Activated naive CD4-positive, alpha-beta T cell (primary cell): ENCODE measurements at places on chromosomes 5 and 9.
A peak's percentile ranks its signal among the peaks of the same experiment; 100 is the strongest.

- no peak for DNase-seq
These were observed 39.7 kb downstream of the PCDH1 start for GRCh38 chr5:141838326-141839014.

GRCh38 chr9:136522314-136523237, 23.3 kb downstream of the NOTCH1 start:
- DNase-seq, result no peak

GRCh38 chr5:166499447-166500240, 1791.8 kb upstream of the WWC1 start:
- DNase-seq, result no peak

GRCh38 chr5:56251918-56252553, 18.9 kb upstream of the ANKRD55 start:
- no peak for DNase-seq

DNA sequence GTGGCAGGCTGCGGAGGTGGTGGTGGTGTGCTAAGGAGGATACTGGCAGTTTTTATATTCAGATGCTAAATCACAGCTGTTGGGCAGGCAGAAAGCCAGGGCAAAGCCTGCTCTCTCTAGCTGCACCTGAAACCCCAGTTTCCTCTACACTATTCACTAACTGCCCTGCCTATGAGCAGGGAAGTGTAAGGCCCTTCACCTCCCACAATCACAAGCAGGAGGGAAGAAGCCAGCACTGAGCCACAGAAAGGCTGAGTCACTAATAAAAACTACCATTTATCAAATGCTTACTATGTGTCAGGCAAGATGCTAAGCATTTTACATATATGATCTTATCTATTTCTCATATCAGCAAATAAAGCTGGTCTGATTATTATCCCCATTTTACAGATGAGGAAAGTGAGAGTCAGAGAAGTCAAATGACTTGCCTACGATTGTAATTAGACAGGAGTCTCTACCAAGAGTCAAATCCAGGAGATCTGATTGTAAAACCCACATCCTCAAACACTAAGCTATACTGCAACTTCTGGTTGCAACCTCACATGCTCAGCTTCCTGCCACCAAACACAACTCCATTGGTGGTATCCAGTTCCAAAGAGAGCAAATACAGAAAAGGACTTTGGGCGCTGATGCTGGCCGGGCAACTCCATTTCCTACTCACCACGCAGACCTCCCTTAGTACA, 17.7 kb upstream of the IL6ST start:
- DNase-seq, result peak; percentile 7

GRCh38 chr5:179762781-179763176, 30.2 kb downstream of the MAML1 start:
- no peak for DNase-seq

DNA sequence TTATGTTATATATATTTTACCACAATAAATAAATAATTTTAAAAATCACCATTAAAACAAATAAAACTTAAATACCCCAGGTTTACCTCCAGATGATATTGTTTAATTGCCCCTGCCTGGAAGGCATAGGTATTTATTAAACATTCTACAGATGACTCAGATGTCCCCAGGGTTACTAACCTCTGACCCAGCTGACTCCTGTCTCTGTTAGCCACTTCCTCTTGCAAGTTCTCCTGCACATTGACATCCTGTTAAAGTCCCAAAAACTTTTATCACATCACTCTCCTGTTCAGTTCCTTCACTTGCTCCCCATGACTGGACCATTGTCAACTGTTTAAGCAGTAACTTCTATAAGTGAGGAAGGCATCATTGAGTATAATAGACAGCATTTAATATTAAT, 37.0 kb upstream of the RAB3C start:
- DNase-seq, result no peak

- DNase-seq, result no peak
These were observed 9.3 kb upstream of the ARAP3 start for GRCh38 chr5:141691286-141691866.

GRCh38 chr5:81400375-81400774, 6.4 kb upstream of the ACOT12 start:
- DNase-seq, result no peak

DNA sequence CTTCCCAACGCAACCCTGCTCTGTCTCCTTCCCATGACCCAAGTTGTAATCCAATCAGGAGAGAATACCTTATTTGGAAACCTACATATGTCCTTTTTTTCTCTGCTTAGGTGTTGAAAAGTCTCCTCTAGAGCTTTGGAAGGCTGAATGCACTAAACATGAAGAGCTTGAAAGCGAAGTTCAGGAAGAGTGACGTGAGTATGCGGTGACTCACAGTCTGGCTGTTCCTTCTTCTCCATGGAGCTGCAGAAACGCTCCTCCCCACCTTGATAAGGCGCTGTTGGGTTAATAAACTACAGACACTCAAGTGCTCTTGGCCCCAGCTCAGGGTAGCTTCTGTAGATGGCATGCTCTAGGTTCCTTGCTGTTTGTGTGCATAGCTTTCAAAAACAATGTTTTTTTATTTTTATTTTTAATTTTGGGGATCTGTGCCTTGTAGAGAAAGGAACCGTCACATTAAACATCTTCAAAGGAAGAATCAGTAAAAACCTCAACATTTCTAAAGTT, 30.7 kb downstream of the RAI14 start:
- no peak for DNase-seq

GRCh38 chr9:134966697-134967546, 49.2 kb upstream of the FCN1 start:
- no peak for DNase-seq

- no peak for DNase-seq
These were observed 11.6 kb downstream of the SKIC3 start for GRCh38 chr5:95543017-95543705.

GRCh38 chr9:16986556-16986955, 116.1 kb upstream of the BNC2 start:
- DNase-seq, result no peak

DNA sequence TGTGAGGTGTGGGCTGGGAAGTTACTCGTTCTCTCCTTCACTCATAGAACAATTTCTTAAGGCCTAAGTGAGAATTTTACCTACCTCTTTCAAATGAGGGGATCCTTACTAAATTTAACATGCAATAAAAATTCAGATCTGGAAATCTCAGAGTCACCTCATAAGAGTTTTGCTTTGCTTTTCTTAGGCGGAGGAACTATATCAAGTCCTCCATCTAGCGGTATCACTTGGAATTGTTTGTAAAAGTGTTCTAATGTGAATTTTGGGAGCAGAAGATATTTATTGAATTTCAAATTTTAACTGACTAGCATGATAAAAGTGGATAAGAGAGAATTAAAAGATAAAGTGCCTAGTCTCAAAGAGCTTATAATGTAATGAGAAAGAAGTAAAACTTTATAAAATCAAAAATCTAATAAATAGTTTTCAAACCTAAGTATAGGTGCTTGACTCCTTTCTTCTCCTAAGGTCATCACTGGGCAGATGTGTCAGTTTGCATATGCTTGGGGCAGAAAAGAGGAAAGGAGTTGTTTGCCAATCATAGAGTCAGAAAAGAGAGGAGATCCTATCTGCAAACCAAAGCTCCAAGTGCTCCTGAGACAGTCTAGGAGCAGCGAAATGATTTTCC, 145.7 kb upstream of the DAB2 start:
- no peak for DNase-seq

- DNase-seq, result no peak
These were observed 84.6 kb downstream of the SLC44A1 start for GRCh38 chr9:105328872-105329718.

GRCh38 chr9:69253057-69253456, 72.0 kb upstream of the ENTREP1 start:
- no peak for DNase-seq

- no peak for DNase-seq
These were observed 743.9 kb upstream of the SEMA6A start for GRCh38 chr5:117318528-117318927.

DNA sequence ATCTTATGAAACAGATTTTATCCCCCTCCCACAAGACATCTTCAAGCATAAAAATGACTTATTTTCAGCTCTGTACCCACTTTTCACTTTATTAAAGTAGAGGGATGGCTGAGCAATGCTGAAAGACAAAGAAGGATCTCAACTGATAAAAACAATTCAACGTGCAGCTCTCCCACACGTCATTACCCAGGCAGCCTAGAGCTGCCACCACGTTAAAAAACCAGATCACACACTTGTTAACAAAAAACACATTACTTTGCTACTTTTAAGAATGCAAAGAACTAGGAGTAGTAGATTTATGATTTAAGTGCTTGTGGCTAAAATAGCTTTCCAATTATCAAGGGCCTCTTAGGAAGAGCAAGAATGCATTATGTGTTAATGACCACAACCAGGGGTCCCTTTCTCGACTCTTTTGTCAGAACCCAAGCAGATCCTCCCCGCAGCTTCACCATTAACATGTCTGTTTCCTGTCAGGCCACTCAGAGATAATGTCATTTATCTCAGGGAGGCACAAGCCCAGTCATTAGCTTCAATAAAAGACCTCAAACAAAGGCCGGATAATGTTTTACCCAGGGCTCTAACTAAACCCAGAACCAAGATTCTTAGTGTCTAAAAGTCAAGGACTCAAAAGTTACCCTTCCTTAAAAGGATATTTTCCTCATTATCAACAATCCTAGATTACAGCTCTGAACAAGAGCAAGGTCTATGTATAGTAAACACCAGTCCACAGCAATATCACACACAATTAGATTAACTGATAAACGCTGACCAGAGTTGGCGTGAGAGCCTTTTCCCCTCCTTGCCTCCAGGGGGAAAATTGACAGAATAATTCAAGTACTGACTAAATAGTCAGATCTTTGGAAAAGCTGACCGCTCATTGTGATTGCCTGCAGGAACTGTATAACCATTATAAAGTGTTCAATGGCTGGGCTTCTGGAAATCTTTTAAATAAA, 7.5 kb downstream of the ZNF608 start:
- DNase-seq, result no peak

DNA sequence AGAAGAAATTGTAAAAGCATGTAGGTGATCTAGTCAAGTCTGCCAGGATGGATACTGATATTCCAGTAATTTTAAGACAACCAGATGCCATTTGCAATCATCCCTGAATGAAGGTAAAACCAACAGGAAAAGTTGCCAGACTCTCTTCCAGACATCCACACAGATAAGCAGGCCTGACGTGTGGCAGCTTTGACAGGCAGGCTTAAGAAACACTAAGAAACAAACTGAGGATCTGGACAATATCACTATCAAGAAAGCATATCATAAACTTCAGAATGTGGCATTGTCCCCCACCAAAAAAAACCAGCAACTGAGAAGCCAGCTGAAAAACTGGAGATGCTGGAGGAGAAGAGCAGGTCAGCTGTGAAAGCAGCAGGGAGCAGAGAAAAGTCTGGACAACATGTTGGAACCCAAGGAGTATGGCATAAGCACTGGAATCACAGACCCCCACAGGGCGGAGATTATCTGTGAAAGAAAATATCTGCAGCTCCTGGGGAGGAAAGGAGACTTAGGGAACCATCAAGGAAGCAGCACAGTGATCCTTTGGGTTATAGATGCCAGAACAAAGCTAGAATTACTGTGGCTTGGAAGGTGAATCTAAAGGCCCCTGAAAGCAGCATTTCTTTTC, 307.0 kb downstream of the CWC27 start:
- DNase-seq, result no peak

- DNase-seq, result no peak
These were observed 434.6 kb downstream of the ENC1 start for GRCh38 chr5:74205767-74206578.

DNA sequence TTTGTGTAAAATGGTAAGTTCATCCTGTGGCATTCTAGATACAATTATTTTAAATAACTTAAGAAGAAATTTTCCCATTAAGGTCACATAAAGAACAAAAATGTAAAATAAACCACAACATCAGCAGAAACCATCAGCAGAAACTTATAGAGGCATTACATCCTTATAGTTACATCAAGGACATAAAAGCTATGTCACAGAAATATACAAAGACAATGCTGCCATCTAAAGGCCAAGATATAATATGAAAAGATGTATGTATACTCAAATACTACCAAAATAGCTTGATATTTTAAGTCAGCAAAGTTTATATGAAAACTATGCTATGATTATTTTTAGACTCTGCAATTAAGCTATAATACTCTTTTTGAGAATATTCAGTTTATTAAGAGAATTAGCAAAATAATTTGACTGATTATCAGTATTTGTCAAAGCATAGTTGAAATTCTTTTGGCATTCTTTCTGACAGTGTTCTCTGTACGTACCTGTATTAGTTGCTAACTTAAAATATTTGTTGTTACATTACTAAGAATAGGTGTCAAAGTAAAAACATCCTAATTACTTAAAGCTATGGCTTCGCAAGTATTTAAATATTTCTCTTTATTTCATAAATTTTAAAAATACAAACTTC, 36.2 kb downstream of the FBXL17 start:
- DNase-seq, result no peak

- DNase-seq, result peak; percentile 40
These were observed 2.6 kb downstream of the NKD2 start for GRCh38 chr5:1011226-1011631.

DNA sequence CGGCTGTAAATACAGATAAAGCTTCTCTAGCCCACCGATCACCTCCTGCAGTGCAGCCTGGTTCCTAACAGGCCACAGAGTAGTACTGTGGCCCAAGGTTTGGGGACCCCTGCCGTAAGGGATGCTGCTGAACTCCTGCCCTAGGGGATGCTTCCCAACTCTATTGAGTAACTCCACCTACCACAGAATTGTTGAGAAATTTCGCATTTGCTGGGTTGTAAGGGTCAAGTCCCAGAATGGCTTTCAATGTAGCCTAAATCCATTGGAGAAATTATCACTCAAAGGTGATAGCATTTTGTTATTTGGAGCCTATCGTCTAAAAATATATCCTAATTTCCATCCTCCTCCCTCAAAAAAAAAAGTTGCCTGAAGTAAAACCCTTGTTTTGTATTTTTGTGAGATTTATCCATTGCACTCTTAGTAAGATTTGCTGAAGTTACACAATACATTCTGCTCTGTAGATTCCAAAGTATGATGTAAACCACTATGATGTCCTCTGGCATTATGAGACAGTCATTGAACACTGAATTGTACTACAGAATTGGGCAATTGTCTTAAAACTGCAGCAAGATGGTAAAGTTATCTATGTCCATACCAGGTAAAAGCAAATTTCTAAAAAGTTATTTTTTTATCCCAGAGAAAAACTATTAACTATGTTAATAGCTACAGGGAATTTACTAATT, 14.0 kb downstream of the ACTBL2 start:
- no peak for DNase-seq

- no peak for DNase-seq
These were observed 56.8 kb downstream of the PTPN3 start for GRCh38 chr9:109441296-109441695.

DNA sequence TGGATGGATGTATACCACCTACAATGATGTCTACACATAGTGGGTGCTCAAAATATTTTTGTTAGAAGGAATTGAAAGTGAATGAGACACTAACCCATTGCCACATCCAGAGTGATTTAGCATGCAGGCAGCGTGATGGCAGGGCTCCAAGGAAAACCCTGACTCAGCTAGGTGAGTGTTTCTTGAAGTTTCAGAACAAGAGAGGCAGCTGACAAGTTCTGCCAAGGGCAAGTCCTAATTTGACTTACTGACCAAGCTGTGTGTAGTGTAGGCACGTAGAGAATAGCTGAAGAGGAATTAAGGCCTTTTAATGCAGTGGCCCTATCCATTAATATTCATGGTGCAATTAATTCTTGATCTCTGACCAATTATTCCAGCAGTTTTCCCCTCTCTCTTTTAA, 107.8 kb upstream of the ATP10B start:
- no peak for DNase-seq

GRCh38 chr9:125146247-125146646, 2.9 kb upstream of the SCAI start:
- DNase-seq, result no peak

- no peak for DNase-seq
These were observed 33.8 kb downstream of the EXOC3 start for GRCh38 chr5:476814-477175.
